ENCODE measurements at places on chromosomes 12 and 14.

GRCh38 chr14:60656686-60657455 lies 7.6 kb upstream of the SIX1 start:
- no peak for DNase-seq

GRCh38 chr14:71492346-71492745 lies 439.9 kb upstream of the RGS6 start:
- no peak for DNase-seq

DNA sequence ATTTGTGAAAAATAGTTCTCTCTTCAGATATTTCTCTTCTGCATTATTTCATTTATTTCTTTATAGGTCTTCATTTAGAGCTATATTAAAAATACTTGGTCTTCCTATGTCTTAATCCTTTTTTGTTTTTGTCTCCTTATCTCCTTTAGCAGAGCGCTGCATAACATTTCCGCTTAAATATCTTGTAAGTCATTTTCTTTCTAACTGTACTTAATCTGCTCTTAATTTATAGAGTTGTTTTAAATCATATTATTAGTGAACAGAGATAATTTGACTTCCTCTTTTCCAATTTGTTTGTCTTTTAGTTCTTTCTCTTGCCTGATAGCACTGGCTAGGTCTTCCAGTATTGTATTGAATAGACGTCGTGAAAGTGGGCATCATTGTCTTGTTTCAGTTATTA lies 18.0 kb downstream of the LUM start:
- no peak for DNase-seq

- DNase-seq = no peak
Observed at GRCh38 chr12:32522331-32523221, 123.2 kb downstream of the FGD4 start.

- DNase-seq = no peak
Observed at GRCh38 chr14:33897878-33898535, 52.9 kb downstream of the EGLN3 start.

DNA sequence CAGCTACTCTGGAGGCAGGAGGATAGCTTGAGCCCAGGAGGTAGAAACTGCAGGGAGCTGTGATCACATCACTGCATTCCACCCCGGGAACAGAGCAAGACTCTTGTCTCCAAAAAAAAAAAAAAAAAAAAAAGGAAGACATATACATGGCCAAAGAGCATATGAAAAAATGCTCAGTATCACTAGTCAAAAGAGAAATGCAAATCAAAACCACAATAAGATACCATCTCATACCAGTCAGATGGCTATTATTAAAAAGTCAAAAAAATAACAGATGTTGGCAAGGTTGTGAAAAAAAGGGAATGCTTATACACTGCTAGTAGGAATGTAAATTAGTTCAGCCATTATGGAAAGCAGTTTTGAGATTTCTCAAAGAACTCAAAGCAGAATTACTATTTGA lies 174.8 kb upstream of the ATF7IP start:
- no peak for DNase-seq

- DNase-seq = no peak
Observed at GRCh38 chr12:109343677-109344076, 4.0 kb upstream of the MYO1H start.

GRCh38 chr14:68956724-68957123 lies 22.4 kb downstream of the ACTN1 start:
- no peak for DNase-seq

GRCh38 chr12:93990832-93991803 lies 157.3 kb upstream of the PLXNC1 start:
- no peak for DNase-seq

GRCh38 chr14:57254884-57255283 lies 13.8 kb downstream of the EXOC5 start:
- no peak for DNase-seq

DNA sequence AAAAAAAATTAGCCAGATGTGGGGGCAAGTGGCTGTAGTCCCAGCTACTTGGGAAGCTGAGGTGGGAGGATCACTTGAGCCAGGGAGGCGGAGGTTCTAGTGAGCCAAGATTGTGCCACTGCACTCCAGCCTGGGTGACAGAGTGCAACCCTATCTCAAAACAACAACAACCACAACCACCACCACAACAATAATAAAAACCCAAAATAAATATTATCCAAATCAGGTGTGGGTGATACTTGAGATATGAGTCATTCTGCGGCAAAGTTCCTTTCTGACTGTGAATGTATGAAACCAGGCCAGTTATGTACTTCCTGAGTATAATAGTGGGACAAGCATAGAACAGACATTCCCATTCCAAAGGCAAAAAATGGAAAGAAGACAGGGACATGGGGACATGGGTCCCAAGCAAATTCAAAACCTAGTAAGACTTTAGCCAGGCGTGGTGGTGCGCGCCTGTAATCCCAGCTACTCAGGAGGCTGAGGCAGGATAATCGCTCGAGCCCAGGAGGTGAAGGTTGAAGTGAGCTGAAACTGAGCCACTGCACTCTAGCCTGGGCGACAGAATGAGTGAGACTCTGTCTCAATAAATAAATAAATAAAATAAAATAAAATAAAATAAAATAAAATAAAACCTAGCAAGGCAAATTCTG lies 9.7 kb upstream of the ERC1 start:
- DNase-seq = no peak

- DNase-seq = no peak
Observed at GRCh38 chr14:96582995-96583394, 80.8 kb downstream of the PAPOLA start.

- DNase-seq = no peak
Observed at GRCh38 chr14:74265301-74265965, 26.2 kb downstream of the VSX2 start.

DNA sequence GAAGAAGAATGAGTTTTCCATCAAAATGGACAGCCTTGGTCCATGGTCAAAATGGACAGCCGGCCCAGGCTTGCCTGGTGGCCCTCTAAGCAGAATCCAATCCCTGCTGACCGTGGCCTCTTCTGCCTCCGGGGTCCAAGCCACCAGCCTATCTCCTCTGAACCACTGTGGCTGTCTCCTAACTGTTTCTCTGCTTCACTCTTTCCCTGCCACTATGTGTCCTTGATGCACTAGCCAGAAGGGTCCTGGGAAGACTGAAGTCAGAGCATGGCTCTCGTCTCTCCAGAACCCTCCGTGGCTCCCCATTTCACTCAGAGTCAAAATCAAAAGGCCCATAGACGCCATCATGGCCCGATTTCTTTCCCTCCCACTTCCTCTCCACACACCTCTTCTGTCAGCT lies 8.5 kb upstream of the FZD10 start:
- DNase-seq = no peak

DNA sequence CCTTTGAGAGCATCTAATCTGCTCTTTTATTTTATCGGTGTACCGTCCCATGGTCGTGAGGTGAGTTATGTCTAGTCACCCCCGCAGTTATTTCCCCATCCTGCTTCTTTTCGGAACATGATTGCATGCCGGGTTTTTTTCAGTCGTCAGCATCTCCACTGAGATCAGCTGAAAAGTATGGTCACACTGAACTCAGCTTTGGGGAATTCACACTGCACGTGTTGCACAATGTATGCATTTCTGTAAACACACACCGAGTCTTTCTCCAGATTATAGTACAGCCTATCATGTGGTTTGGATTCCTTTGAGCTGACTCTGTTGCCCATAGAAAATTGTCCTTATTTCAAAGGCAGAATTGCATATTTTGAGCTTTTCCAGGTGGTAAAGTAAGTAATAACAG lies 24.6 kb downstream of the PLXNC1 start:
- no peak for DNase-seq

- DNase-seq = no peak
Observed at GRCh38 chr12:40168001-40168400, 56.8 kb upstream of the LRRK2 start.

DNA sequence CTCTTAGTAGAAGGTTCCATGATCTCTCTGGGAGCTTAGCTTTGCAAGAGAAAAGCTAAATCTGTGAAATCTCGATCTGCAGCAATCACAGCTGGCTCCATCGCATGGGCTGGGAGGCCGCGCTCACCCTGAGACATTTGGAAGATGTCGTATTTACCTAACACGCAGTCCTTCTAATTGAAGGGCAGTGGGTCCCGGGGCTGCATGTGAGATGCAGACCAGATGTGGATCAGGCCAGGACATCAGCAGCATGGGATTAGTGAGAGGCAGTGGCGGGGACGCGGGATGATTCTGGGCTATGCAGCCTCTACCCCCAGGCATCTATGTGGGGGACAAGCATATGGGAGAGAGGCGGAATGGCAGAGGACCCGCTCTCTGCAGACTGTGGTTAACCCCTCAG lies 312.4 kb upstream of the RTL1 start:
- DNase-seq = no peak

DNA sequence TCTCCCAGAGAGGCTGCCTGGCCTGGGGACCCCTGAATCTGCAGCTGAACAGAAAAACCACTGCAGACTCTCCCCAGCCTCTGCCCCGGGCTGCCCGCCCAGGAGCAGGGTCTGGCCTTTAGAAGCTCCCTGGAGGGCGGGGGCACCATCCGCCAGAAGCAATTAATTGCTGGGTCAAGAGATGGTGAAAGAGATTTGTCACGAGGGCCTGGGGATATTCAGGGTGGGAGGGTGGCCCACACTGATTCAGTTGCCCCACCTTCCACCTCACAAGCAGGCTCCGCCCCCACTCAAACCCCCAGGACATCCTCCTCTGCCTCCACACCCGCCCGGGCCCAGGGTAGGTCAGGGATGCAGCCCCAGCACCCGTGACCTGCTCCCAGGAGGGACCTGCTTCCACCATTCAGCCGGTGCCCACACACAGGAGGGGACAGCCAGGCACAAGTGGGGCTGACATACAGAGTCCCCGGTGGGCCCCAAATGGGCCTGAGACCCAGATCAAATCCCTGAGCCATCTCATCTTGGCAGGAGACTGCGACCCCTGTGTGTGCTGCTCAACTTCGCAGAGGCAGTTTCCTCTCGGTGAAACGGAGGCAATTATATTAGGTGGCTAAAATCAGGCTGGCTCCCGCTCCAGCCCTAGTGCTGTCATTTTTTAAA lies 23.0 kb downstream of the NCOR2 start:
- DNase-seq = no peak

DNA sequence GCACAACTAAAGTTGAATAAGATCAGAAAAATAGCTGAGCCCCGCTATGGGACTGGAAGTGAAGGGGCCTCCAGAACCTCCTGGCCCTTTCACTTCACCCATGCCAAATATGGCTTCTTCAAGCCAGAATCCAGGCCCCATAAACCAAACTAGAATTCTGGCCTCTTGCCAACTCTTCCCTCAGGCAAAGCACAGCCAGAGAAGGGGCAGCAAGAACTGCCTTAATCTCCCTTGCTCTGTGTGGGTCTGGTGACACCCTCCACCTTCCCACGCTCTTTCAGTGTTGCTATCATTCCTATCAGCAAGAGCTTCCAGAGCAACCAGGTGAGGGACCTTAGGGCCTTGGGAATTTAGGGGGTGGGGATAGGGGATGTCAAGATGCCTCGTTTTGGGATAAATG lies 3.1 kb upstream of the PNMA1 start:
- no peak for DNase-seq

GRCh38 chr14:44783901-44784300 lies 177.8 kb downstream of the KLHL28 start:
- DNase-seq = no peak

- DNase-seq = no peak
Observed at GRCh38 chr14:48974994-48975393, 611.2 kb downstream of the RPS29 start.

GRCh38 chr12:10279937-10280336 lies 27.7 kb upstream of the KLRD1 start:
- DNase-seq = no peak

DNA sequence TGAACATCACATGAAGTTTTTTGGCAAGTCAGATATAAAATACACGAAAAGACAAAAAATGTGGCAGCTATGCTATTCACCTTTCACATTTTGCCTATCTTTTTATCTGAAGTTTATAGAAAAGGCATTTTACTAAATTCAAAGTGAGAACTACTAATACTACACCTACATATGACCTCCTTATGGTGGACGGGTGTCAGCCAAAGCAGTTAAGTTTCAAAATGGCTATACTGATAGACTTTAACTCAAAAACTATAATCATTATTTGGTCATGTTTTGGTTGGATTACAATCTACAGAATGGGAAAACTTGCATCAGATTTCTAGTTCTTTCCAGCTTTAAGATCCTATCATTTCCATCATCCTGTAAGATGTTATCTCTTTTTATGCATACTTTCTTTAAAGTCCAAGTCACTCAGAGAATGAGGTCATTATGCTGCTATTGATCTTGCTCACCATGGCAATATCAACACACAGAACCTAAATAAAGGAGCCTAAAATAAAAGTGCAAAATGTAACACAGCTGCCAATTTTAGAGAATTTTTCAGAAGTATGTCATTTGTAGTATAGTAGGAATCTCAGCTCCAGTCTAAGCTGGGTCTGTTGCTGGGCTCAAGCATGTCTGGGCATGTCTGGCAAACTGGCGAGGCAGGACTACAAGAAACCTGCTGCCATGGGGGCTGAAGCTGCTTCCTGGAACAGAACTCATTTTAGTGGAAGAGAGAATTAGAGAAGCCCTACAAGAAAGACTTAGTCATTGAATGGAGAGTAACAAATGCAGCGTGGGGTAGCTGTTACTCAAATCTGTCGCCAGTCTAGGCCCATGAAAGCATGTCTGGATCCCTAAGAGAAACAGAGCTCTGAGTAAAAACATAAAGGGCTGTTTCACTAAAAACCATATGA lies 7.6 kb upstream of the AEBP2 start:
- DNase-seq = no peak

GRCh38 chr12:114917307-114917706 lies 233.3 kb upstream of the TBX3 start:
- no peak for DNase-seq

- DNase-seq = no peak
Observed at GRCh38 chr12:38813923-38814322, 91.5 kb downstream of the CPNE8 start.

DNA sequence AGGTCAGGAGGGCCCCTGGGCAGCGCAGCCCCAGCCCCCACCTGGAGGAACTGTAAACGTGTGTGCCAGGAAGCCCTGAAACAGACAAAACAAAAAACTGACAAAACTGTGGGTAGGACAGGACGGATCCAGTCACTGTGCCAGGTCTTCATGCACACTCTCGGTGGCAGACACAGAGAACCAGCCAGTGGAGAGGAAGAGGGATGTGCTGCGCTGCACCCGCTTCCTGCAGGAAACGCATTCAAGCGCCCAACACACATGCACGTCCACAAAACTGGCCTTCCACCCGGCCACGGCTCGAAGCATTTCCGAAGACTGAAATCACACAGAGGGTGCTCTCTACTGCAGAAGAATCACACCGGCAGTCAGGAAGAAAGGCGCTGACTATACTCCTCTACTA lies 16.9 kb downstream of the BRF1 start:
- DNase-seq = no peak

GRCh38 chr14:27006570-27006969 lies 408.7 kb upstream of the NOVA1 start:
- no peak for DNase-seq
